LNCaP clone FGC (cell line): ENCODE measurements at places on chromosomes 2 and 18.

DNA sequence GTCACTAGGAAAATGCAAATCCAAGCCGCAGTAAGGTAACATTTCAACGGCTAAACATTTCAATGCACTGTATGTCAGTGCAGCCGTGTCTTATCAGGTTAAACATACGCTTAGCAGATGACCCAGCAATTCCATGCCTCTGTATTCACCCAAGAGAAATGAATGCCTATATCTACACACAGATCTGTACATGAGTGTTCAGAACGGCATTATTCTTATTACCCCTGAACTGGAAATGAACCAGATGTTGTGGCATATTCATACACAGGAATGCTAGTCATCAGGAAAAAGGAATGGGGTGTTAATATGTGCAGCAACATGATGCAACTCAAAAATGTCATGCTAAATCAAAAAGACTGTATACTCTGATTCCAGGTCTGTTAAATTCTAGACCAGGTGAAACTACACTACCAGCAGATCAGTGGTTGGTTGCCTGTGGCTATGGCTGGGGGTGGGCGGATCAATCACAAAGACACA, 80.4 kb upstream of the RPL31 start:
- DNase-seq: no peak

GRCh38 chr2:134073023-134073422, 180.8 kb upstream of the MGAT5 start:
- DNase-seq: no peak

DNA sequence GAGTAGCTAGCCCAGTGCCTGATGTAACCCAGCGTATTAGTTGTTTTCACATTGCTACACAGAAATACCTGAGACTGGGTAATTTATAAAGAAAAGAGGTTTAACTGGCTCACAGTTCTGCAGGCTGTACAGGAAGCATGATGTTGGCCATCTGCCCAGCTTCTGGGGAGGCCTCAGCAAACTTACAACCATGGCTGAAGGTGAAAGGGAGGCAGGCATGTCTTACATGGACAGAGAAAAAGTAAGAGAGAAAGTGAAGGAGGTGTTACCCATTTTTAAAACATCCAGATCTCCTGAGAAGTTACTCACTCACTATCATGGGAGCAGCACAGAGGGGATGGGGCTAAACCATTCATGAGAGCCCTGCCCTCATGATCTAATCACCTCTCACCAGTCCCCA, 6.1 kb upstream of the CYRIA start:
- DNase-seq: no peak

GRCh38 chr2:189751080-189751658, 11.4 kb downstream of the OSGEPL1 start:
- no peak for DNase-seq

GRCh38 chr2:232888839-232889529, 18.9 kb downstream of the SNORC start:
- DNase-seq: no peak

- DNase-seq: no peak
Observed at GRCh38 chr2:201824212-201824611, 17.9 kb downstream of the CDK15 start.

GRCh38 chr18:67876871-67877270, 360.4 kb upstream of the DSEL start:
- DNase-seq: no peak

DNA sequence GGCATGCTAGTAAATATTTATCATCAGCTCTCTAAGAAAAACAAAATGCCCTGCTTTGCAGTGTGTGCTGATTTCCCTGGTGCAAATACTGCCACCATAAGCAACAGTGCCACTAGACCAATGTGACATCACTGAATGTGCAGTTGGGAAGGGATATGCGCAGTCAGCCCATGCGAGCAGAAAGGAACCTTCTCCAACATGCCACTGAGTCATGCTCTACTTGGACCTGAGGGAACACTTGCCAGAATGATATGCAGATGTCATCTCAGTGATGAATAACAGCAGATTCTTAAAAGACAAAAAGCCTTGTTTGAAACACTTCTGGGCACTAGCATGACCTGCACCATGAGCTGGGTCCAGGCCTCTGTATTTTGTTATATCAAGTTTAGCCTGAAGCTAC, 55.3 kb upstream of the REL start:
- DNase-seq: no peak

- no peak for DNase-seq
Observed at GRCh38 chr18:51447351-51448342, 250.2 kb upstream of the MEX3C start.

DNA sequence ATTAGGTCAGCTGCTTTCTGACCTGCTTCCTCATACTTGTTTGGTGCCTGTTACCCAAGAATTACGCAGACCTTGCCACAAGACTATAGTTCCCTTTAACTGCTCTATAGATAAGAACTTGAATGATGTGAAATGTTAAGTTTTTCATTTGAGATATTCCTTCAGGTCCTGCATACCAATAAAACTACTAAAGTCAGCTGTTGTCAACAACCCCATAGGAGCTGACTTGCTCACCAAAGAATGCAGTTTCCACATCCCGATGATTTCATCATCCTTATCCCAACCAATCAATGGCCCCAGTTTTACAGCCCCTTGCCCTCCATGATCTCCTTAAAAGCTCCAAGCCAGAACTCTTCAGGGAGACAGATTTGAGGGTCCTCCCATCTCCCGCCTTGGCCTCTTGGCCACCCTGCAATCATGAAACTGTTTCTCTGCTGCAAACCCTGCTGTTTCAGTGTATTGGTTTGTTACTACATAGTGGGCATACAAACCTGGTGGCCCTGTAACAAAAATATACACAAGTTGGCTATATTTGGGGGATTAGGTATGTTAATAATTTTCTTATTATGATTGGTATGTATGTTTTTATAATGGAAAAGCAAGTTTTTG, 396.3 kb upstream of the CHST9 start:
- DNase-seq: no peak

GRCh38 chr2:28274911-28275685, 117.6 kb upstream of the FOSL2 start:
- no peak for DNase-seq

- no peak for DNase-seq
Observed at GRCh38 chr2:141555876-141556470, 574.8 kb downstream of the LRP1B start.

- DNase-seq: no peak
Observed at GRCh38 chr2:219573166-219573565, 1.1 kb downstream of the INHA start.

- no peak for DNase-seq
Observed at GRCh38 chr2:189683348-189683747, 8.9 kb downstream of the ANKAR start.

DNA sequence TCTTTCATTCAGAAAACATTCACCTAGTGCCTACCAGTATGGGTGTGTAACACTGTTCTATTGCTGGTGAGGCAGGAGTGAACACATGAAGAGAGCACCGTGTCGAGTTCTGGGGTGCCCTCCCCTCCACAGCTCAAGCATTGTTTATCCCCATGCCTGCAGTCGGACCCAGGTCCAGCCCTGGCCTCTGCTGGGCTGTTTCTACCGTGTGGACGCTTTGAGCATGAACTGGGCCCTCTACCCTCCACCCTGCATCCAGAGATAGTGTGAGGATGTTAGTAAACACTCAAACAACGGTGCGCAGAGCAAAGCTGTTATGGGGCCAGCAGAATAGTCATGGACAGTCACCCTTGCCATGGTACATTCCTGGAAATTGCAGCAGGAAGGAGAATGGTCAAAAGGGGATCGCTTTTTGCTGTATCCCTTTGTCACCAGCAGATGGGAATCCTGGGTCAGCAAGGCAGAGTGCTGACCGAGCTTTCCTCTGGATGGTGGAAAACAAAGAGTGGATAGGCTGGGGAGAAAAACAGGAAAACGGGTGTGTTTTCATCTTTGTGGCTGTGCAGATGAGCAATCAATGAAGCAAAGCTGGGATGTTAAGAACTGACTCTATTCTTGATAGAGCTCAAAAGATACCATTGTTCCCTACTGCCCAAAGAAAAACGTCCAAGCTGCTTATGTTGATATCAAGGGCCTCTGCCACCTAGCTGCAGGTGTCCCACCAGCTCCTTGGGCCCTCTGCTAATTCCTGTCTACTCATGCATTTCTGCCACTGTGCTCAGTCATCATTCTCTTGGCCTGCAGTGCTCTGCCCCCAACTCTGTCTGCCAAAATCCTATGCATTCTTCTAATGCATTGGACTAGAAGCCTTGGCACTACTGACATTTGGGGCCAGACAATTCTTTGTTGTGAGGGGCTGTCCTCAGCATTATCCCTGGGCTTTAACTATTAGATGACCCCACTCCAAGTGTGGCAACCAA, 38.7 kb downstream of the REEP1 start:
- DNase-seq: no peak

- DNase-seq: no peak
Observed at GRCh38 chr2:53028225-53028624, 739.4 kb upstream of the CHAC2 start.

- no peak for DNase-seq
Observed at GRCh38 chr18:13032173-13032572, 41.0 kb downstream of the CEP192 start.

DNA sequence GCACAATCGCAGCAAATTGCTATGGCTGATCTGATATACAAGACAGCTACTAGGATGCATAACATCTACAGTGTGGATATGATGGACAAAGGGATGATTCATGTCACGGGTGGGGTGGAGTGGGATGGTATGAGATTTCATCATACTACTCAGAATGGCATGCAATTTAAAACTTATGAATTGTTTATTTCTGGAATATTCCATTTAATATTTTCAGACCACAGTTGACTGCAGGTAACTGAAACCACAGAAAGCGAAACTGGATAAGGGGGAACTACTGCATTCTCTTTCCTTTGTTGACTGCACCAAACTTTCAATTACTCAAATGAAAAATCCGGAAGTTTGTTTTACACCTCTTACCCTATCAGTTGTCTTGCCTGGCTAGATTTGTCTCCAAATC, 94.4 kb upstream of the NEUROD1 start:
- DNase-seq: no peak

DNA sequence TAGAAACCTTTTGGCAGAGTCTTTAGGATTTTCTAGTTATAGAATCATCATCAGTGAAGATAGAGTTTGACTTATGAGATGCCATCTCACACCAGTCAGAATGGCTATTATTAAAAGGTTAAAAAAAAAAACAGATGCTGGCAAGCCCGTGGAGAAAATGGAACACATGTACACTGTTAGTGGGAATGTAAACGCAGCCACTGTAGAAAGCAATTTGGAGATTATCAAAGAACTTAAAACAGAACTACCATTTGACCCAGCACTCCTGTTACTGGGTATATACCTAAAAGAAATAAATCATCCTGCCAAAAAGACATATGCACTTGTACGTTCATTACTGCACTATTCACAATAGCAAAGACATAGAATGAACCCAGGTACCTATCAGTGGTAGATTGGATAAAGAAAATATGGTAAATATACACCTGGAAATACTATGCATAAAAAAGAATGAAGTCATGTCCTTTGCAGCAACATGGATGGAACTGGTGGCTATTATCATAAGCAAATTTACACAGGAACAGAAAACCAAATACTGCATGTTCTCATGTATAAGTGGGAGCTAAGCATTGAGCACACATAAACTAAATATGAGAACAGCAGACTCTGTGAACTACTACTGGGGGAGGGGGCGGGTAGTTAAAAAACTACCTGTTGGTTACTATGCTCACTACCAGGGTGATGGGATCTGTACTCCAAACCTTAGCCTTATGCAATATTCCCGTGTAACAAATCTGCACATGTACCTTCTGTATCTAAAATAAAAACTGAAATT, 279.0 kb downstream of the KIAA1328 start:
- DNase-seq: peak; percentile 17

DNA sequence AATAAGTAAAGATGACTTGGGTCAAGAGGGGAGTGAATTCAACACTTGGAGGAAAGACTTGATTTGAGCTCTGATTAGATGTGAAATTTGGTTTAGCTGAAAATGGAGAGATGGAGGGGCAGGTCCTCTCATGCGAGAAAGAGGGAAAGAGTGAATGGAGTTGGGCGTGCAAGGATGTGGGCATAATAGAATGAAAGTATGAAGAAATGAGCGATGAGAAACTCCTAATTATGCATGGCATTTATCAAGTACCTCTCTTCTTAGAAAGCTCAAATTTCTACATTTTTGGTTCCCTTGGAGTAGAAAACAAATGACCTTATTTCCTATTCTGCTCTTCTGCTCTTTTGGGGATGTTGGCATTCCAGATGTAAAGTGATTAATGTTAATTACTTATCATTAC, 161.5 kb downstream of the PHLPP1 start:
- no peak for DNase-seq

DNA sequence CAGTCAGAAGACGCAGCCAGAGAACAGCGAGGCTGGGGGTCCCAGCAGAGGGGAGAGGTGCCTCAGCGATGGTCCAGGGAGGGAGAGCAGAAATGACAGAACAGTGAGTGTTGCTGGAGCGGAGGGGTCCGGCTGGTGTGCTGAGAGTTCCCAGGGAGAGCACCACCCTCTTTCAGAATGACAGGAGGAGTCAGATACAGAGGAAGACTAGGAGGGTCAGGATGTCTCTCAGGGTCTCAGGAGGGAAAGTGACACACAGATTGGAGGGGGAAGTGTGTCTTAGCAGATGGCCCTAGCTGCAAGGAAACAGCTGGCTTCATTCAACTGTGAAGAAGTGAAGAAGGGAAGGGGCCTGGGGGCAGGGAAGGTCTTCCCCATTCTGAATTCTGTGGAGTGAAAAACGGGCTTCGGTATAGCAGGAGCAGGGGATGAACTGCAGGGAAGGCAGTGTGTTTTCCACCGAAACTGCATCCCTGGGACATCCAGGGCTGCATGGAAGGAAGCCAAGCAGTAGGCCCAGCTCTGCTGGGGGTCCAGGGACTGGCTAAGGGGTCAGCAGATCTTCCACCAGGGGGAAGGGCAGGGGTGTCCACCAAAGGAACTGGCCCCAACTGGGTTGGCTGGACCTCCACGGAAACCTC, 90.0 kb upstream of the OTOS start:
- no peak for DNase-seq

DNA sequence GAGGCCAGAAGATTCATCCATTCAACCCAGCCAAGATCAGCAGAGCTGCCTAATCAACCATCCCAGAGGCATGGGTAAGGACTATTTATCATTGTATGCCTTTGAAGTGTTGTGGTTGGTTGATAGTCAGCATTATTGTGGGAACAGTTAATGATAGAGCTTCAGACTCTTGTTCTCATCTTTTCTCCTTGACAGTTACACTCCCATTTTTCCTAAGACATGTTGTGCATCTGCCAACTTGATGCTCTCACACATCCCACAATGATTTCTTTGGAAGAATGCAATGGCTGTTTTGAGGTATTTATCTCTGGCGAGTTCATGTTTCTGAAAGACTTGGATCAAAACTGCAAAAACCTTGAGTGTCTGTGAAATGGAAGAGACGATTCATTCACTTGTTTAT, 55.4 kb downstream of the FASTKD2 start:
- DNase-seq: no peak

DNA sequence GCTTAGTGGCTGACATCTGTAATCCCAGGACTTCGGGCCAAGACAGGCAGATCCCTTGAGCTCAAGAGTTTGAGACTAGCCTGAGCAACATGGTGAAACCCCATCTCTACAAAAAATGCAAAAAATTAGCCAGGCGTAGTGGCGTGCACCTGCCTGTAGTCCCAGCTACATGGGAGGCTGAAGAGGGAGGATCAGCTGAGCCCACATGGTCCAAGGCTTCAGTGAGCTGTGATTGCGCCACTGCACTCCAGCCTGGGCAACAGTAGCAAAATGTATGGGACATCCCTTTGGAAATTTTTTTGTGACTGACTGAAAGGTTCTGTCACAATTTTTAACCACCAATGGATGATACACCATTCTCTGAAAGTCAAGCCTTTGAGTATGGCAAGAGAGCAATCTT, 6.3 kb upstream of the COLEC12 start:
- no peak for DNase-seq
